ENCODE measurements at places on chromosomes 3 and 15. TPM values are rescaled to one million over a fixed set of nuclear protein-coding genes. Genes with fewer than 3 reads are reported as not detected.

Gene IQCF5
- not detected for total RNA-seq

Gene C3orf85
- total RNA-seq = not detected

Gene CCR2
- total RNA-seq = 0.19 TPM

Gene CCR9
- total RNA-seq = not detected

Gene GP9
- total RNA-seq = not detected
